Mesangial cell (primary cell): ENCODE measurements at places on chromosomes 5 and 9. TPM values are rescaled to one million over a fixed set of nuclear protein-coding genes. Genes with fewer than 3 reads are reported as not detected.

The CDC20B gene
- not detected in 2 replicates for total RNA-seq

The ZDHHC11B gene
- total RNA-seq = not detected in 2 replicates

The SYNPO gene
- total RNA-seq = 4.1 and 11.0 TPM in 2 replicates

The PCDHGA2 gene
- 1.1 and 4.1 TPM in 2 replicates for total RNA-seq

The NSA2 gene
- 13.3 and 14.5 TPM in 2 replicates for total RNA-seq

The TERT gene
- not detected in 2 replicates for total RNA-seq

The CAMSAP1 gene
- 40.6 and 46.8 TPM in 2 replicates for total RNA-seq

The NOP16 gene
- 10.4 and 25.9 TPM in 2 replicates for total RNA-seq

The AFAP1L1 gene
- 9.0 and 12.5 TPM in 2 replicates for total RNA-seq

The JAKMIP2 gene
- total RNA-seq = 0.25 and 0.65 TPM in 2 replicates

The GABRA1 gene
- not detected in 2 replicates for total RNA-seq

The DEPDC1B gene
- total RNA-seq = 2.9 and 35.4 TPM in 2 replicates

The FBXW2 gene
- 26.9 and 31.9 TPM in 2 replicates for total RNA-seq

The IRGM gene
- total RNA-seq = not detected in 2 replicates

The LAMC3 gene
- total RNA-seq = 1.1 and 1.3 TPM in 2 replicates

The TIMD4 gene
- total RNA-seq = 0.38 TPM in 1 of 2 replicates, not detected in the other

The LECT2 gene
- not detected in 2 replicates for total RNA-seq

The RNF44 gene
- 12.4 and 31.3 TPM in 2 replicates for total RNA-seq

The ACOT12 gene
- total RNA-seq = not detected in 2 replicates

The IFNA2 gene
- total RNA-seq = not detected in 2 replicates

The VPS13A gene
- 10.3 and 10.4 TPM in 2 replicates for total RNA-seq

The SOX30 gene
- 0.33 and 0.51 TPM in 2 replicates for total RNA-seq

The GRXCR2 gene
- not detected in 2 replicates for total RNA-seq

The ZNF782 gene
- 1.3 and 3.2 TPM in 2 replicates for total RNA-seq

The SPINK5 gene
- total RNA-seq = not detected in 2 replicates

The DRD1 gene
- not detected in 2 replicates for total RNA-seq

The LEAP2 gene
- total RNA-seq = 0.16 TPM in 1 of 2 replicates, not detected in the other

The PPIC gene
- total RNA-seq = 16.9 and 30.3 TPM in 2 replicates

The SH3PXD2B gene
- 28.5 and 34.1 TPM in 2 replicates for total RNA-seq

The OLFM1 gene
- 1.3 TPM in 1 of 2 replicates, not detected in the other for total RNA-seq

The CYFIP2 gene
- 20.5 and 36.4 TPM in 2 replicates for total RNA-seq

The MRPS27 gene
- total RNA-seq = 59.2 and 63.1 TPM in 2 replicates

The INSL6 gene
- total RNA-seq = not detected in 2 replicates

The SHISAL2B gene
- not detected in 2 replicates for total RNA-seq

The STPG3 gene
- total RNA-seq = not detected in 2 replicates

The NR4A3 gene
- total RNA-seq = 0.13 TPM in 1 of 2 replicates, not detected in the other

The PIP5KL1 gene
- total RNA-seq = 2.5 and 4.2 TPM in 2 replicates

The PCAT7 gene
- total RNA-seq = 0.13 TPM in 1 of 2 replicates, not detected in the other

The ST6GALNAC4 gene
- total RNA-seq = 34.1 and 46.1 TPM in 2 replicates

The RGS7BP gene
- total RNA-seq = 0.89 TPM in 1 of 2 replicates, not detected in the other

The ESM1 gene
- 0.65 TPM in 1 of 2 replicates, not detected in the other for total RNA-seq

The CDX1 gene
- 0.33 and 0.63 TPM in 2 replicates for total RNA-seq

The AMBP gene
- total RNA-seq = not detected in 2 replicates

The KYAT1 gene
- 14.5 and 15.1 TPM in 2 replicates for total RNA-seq

The PCDHA6 gene
- 1.0 TPM in 1 of 2 replicates, not detected in the other for total RNA-seq

The LRRTM2 gene
- under 0.01 and 0.33 TPM in 2 replicates for total RNA-seq

The FOXD4L6 gene
- total RNA-seq = not detected in 2 replicates
